ENCODE measurements at places on chromosomes 4 and X.

- no peak for DNase-seq
These were observed 1075.7 kb upstream of the PABPC4L start for GRCh38 chr4:135277068-135277979.

DNA sequence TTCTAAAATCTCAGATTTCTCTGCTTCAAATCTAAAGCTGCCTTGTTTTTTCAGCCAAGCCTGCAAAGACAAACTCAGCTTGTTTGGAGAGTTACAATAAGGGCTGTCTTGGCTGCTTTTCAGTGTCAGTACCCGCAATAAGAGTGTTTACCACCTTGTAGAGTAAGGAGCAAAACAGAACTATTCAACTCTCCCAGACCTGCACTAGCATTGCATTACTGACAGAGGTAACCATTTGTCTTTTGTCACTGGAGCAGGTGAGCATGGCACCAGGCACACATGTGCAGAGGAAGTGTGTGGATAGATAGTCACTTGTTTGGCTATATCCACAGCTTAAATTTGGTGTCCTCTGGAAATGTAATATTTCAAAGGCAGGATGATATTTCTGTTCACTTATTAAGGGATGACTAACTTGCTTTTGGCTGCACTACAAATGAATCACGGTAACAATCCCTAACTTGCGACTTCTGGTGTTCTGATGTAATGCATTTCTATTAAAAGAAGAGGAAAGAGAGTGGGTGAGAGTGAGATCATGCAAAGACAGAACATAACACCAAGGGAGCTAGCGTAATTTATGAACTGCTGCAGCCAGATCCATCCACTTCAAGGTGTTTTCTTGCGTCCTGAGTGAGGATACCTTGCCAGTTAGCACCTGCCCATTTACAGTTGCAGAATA is 38.6 kb downstream of the PTCHD1 start:
- DNase-seq = no peak

GRCh38 chr4:100113732-100114131 is 76.5 kb downstream of the DDIT4L start:
- no peak for DNase-seq

GRCh38 chr4:67727124-67727850 is 26.3 kb upstream of the UBA6 start:
- DNase-seq = no peak

GRCh38 chr4:98994474-98995182 is 893 bp upstream of the METAP1 start:
- DNase-seq = no peak

- no peak for DNase-seq
These were observed 46.1 kb upstream of the CTSO start for GRCh38 chr4:155999725-156000124.

DNA sequence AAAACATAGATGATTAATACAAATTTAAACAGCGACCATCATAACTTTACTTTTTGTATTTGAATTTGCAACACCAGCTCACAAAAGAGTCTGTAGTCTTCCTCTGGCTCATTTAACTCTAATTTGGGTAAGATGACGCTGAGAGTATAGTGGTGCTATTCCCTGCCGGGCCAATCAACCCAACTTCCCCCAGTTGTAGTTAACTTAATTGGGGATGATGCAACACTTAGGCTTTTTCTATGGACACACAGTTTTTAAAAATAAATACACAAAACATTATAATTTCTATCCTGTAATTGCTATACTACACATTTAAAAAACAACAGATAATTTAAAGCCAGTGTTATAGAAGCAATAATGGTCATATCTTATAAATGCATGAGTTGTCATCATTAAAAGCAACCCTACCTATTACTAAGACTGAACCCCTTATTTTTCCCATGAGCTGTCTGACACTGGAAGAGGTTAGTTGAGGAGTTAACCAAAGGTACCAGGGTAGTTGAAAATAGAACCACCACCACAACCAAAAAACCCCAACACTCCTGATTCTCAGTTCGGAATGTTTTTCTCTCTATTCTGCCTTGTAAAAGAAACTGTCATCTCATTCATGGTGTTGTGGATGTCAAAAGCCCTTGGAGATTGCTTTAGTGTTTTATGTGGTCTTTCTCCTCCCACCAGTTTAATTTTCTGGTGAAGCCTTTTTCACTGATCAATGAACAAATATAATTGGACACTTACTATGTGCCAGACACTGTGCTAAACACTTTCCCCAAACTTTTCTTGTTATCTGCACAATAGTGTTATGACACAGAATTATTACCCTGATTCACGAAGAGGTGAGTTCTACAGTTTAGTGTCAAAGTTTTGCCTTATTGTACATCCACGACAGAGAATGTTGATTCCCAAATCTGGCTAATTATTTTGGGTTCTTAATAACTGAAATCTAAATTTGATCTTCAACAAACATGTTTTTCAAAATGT is 61.5 kb upstream of the RAPGEF2 start:
- no peak for DNase-seq

GRCh38 chr4:173013232-173013930 is 155.2 kb upstream of the GALNT7 start:
- no peak for DNase-seq

DNA sequence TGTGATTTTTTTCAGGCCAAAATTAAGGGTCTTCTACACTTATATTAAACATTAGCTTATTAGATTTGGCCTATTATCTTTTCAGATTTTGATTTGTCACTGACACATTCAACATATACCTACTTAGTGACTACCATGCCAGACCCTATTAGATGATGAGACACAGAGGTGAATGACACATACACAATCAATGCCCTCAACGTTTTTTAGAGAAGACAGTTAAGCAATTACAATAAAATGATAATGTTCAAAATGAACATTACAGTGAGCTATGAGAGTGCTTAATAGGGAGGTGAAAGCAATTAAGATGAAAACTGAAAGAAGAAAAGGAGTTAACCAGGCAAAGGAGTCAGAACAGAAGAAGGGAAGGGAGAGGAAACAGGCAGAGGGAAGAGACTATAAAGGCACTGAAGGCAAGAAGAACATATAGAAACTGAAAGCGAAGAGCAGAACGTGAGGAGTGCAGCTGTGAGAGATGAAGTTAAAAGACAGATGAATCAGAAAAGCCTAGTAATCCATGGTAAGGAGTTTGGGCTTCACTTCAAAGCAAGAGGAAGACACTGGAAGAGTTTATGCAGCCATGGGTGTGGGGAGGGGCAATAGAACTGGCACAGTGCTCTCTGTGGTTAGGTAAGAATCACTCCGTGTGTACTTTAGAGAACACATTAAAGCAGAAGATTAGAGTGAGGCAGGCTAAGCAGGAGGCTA is 119.0 kb downstream of the REELD1 start:
- DNase-seq = no peak

DNA sequence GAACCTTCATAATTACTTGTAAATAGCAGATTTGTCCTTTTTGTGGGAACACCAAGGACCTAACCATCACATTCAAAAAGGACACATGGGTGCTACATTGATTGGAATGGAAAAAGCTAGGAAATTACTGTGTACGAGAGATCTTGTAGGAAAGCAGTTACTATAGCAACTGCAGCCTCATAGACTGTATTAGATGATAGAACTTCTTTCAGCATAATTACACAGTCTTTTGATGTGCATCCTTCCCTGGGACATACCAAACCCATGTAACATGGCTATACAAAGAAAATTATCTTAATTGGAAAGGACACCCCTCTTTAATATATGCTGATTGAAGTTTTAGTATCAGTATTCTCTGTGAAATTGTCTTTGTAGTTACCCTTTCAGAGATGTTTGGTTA is 130.7 kb upstream of the CTSO start:
- DNase-seq = no peak

GRCh38 chrX:103651151-103651773 is 22.5 kb downstream of the TCEAL1 start:
- DNase-seq = no peak

DNA sequence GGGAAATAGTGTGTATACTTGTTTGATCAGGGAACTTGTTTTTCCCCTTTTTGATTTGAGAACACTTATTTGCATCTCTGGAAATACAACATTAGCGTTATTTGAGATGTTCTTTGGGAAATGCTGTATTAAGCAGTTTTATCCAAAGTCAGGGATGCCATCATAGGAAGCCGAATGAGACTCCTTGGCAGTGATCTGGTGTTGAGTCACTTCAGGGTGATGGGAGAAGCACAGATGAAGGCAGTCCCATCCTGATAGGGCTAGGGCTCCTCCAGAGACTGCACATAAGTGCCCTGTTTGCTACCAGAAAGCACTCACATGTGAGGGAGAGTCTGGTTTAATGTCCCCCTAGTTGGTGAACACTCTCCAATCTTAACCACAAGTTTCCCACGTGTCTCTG is 62.3 kb downstream of the IL1RAPL1 start:
- DNase-seq = no peak

DNA sequence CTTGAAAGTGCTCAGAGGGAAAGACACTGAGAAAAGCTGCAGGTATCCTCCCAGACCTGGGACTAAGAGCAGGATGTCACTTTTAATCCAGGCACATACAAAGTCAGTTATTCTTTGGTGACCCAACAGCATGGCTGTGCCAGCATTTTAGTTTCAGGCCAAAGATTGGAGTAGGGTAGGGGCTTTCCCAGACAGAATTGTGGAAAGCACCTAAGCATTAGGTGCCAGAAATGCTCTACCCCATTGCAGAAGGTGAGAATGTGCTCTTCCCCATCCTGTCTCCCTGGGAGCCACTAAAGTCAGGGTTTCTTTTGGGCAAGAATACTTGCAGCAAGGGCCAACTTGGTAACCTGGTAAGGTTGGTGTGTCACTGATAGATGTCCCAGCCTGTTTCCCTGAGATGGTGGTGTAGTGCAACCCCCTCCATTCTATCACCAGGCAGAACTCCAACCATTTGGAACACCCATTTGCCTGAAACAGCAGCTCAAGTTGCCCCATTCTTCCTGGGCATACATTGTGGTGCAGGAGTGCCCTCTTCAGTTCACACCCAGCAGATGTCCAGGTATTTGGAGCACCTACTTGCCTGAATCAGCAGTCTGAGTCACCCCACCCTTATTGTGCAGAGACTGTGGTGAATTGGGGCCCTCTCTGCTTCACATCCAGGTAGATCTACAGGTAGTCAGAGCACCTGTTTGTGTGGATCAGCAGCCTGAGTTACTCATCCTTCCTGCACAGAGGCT is 183.5 kb downstream of the ZC4H2 start:
- no peak for DNase-seq

DNA sequence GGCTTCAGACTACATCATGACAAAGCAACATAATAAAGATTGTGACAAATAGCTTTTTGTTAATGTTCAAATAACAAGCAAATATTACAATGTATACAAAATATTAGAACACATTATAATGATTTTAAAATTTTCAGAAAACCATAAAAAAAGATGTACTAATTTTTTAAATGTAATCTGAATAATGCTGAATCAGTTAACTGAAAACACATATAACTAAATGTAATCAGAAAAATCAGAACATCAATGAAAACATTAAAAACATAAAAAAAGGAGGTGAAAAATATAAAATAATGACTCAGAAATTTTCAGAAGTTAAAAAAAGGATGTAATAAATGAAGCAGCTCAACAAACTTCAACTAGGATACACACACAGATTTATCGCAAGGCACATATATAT is 53.5 kb downstream of the ZNF721 start:
- DNase-seq = no peak

- no peak for DNase-seq
These were observed 229.6 kb downstream of the PRDM5 start for GRCh38 chr4:120692964-120693363.

DNA sequence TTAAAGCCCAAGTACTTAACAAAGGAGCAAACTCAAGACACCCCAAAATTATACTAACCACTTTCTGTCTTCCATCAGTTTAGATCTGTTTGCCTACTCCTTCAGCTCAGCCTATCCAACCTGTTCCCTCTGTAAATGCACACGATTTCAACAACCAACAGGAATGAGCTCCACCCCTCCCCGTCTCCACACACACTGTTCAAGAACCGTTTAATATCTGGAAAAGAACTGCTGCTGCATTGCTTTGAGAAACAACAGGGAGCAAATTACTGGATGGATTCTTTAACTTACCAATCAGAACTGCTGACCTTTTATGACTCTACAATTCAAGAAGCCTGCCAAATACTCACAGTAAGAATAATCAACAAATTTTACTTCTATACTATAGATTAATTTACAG is 87.0 kb downstream of the FBXW7 start:
- no peak for DNase-seq

- no peak for DNase-seq
These were observed 172.5 kb downstream of the HNRNPD start for GRCh38 chr4:82201303-82201702.

GRCh38 chr4:111453216-111453615 is 692.0 kb upstream of the FAM241A start:
- no peak for DNase-seq

DNA sequence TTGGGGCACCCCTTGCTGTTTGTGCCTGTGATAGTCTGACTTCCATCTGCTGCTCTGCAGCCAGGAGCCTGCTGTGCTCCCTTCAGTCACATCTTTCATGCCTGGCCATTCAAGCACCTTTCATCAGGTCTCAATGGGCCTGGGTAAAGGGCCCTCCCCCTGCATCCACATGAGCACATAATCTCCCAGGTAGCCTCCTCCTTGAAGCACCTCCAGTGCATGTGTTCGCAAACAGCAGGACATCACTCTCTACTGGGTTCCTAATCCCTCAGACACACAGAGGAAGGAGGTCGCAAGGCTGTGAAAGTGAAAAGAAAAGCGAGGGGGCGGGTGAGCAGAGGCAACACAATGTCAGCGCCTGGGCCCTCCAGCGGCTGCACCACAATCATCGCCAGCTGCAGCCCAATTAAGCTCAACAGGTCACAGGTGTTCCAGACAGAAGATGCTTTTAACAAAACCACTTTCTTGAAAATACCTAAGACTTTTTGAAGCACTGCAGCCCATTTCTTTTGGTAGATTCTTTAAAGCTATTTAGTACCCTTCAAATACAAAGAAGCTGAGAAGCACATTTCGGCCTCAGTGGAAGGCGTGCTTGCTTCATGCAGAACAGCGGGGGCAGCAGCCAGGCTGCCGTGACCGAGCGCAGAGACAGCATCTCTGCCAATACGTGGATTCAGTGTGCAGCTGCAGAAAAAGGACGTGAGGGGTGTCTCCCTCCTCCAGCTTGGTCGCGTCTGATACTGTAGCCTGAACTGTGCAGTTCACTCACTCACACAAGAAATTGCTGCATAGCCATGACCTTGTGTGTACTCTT is 92.2 kb upstream of the SPRY1 start:
- no peak for DNase-seq

DNA sequence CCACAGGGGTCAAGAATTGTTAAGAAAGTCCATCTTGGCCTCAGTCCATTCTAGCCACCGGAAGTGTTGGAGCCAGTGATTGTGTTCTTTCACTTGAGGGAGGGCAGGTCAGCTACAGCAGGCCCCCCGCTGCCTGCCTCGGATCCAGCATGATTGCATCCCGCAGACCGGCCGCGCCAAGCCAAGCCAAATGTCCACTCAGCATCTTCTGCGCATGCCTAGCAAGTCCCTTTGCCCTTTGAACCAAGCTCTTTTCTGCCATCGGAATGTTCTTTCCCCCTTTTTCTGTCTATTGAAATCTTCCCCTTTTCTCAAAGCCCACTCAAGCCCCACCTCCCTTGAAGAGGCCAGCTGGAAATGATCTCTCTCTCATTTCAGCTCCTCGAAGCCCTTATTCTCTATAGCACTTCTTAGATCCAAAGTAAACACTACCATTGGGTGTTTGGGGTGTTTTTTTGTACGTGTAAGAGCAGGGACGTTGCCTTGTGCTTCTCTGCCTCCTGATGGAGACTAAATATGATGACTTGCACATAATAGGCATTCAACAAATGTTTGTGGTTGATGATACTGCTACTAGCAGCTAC is 147.8 kb upstream of the BCOR start:
- no peak for DNase-seq

GRCh38 chr4:89285745-89286144 is 21.9 kb downstream of the GPRIN3 start:
- no peak for DNase-seq

- no peak for DNase-seq
These were observed 40.8 kb downstream of the CCNG2 start for GRCh38 chr4:77197831-77198230.

Data from thoracic aorta (tissue), 2 donors.